ENCODE measurements at places on chromosomes 2 and 18. TPM values are rescaled to one million over a fixed set of nuclear protein-coding genes. Genes with fewer than 3 reads are reported as not detected.

DNA sequence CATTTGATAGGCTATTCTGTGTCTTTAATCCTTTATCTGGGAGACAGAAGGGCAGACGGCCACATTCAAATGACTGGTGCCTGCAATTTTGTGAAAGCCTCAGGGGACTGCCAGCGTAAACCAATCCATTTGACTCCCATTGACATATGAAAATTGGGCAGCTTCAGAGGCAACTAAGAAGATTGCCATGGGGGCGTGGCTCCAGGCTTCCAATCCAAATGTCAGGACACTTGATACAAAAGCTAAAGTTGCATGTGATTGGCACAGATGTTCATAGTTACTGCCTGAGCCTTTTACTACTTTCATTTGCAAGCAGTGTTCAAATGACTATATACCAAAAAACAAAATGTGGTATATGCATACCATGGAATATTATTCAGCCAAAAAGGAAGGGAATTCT lies 42.0 kb downstream of the SPC25 start:
- no peak for DNase-seq

GRCh38 chr2:85695691-85696668 lies 1.8 kb downstream of the GNLY start:
- DNase-seq: no peak

The MLPH gene
- total RNA-seq: not detected

DNA sequence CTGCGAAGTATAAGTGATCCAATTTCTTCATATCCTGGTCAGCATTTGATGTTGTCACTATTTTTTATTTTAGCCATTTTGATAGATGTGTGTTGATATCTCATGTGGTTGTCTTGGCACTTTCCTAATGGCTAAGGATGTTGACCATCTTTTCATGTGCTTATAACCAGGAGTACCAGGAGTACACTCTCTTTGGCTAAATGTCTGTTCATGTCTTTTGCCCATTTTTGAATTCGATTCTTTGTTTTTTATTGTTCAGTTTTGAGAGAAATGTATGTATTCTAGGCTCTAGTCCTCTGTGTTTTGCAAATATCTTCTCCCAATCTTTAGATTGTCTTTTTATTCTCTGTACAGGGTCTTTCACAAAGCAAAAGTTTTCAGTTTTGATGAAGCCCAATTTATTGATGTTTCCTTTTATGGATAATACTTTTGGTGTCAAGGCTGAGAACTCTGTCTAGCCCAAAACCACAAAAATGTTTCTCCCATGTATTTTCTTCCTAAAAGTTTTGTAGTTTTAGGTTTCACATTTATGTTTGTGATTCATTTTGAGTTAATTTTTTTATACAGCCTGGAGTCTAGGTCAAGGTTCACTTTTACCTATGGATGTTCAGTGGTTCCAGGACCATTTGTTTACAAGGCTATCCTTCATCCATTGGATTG lies 65.4 kb downstream of the SDC1 start:
- no peak for DNase-seq

GRCh38 chr2:203594541-203594940 lies 59.4 kb upstream of the RAPH1 start:
- no peak for DNase-seq

The MEP1B gene
- not detected for total RNA-seq

- DNase-seq: no peak
Measured at GRCh38 chr2:121710470-121711170, 26.1 kb downstream of the NIFK start.

DNA sequence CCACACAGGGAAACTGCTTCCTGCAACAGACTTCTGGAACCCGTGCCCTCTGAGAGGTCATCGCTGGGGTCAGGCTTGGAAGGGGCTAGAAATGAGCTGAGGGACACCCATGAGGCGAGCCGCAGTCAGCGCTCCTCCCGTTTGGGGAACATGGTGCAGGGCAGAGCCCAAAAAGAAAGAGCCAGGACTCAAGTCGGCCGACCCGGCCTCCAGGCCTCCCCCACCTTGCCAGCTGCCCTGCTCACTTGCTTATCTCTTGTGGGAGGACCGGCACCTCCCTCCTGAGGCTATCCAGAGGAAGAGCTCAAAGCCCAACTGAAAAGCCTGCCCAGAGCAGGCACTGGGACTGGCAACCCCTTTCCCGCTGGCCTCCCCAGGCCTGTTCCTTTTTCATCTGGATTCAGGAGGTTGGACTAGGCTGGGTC lies 43.6 kb downstream of the SCTR start:
- DNase-seq: peak; percentile 36

DNA sequence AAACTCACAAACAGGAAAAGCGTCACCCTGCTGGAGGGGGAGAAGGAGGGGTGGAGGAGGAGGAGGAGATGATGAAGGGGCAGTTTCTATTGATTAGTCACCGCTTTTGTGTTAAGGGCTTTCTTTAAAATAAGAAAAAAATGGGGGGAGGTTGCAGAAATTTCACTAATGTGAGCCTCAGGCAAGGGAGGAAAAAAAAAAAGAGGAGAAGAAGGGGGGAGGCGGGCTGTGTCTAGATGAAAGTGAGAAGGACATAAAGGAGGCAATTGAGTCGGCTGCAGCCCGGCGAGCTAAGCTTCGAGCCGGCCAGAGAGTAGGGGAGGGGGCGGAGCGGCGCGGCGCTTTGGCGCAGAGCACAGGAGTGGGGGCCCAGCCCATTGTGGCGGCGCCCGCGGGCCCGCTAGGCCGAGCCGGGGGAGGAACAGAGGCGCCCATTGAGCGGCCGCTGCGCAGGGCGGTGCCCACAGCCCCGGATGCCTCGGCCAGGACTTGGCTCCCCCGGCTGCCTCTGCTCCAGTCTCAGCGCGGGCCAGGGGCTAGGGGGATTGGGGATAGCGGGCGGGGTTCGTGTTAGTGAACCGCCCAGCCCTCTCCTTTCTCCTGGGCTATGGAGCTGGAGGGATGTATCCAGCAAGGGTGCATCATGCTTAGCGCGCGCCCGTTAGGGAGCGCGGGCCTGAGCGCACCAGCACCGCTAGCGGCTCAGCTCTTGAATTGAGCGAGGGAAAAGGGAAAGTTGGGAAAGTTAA lies 7.9 kb downstream of the PAX3 start:
- DNase-seq: no peak

GRCh38 chr18:79507076-79507545 lies 111.4 kb downstream of the NFATC1 start:
- DNase-seq: no peak

DNA sequence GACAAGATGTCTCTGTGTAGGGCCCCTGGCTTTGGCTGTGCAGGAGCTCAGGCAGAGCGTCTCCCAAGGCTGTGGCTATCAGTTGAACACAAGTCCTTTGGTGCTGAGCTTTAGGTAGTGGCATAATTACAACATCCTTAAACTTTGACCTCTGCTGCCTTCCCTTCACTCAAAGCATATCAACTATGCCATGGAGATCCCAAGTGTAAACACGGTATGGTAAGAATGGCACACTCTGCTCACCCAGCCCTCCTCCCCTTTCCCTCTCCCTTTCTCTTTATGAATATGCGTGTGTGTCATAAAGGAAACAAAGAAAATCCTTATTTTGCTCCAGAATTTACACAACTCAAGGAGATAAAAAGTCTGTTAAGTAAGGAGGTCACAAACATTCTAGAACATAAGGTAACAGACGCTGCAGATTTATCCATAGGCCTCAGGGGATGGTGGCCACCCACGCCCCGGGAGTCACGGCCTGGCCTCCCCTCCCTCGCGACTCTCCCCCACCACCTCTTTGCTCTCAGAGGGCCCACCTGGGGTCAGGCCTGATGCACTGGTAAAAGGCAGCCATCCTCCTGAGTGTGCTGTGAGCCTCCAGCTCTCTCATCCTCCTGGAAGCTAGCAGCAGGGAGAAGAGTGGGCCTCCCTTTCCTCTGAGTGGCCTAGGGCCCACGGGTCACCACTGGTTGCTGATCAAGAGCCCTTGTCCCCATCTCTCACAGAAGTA lies 67.3 kb downstream of the CRACDL start:
- DNase-seq: no peak

The SERPINB11 gene
- not detected for total RNA-seq

GRCh38 chr2:199431746-199432213 lies 26.0 kb downstream of the SATB2 start:
- DNase-seq: no peak

GRCh38 chr18:53861185-53861584 lies 363.3 kb downstream of the MBD2 start:
- no peak for DNase-seq
